Fibroblast of skin of scalp (primary cell): ENCODE measurements at places on chromosomes 1 and 21.

GRCh38 chr1:26923711-26924110, 2.2 kb downstream of the NUDC start:
- no peak for DNase-seq

DNA sequence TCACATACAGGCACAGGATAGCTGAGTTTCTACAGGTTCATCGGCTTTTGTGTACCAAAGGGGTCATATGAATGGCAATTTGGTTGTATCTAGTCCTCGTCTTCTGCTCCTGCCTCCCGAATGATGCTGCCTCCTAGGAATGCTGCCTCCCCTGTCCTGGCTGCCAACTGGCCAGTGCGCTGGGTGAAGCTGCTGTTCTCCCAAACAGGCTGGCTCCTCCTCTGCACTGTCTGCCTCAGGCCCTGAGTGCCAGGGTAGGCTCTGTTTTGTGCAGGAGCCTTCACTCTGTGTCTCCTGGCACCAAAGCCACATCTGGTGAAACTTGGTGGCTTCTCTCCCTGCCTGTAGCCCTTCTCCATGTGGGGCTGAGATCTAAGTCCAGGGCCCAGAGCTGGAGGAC, 60.3 kb downstream of the RHOU start:
- DNase-seq: no peak

GRCh38 chr1:216926720-216927510, 203.7 kb upstream of the ESRRG start:
- DNase-seq: no peak

GRCh38 chr21:45834026-45834715, 147.4 kb upstream of the COL6A1 start:
- no peak for DNase-seq

GRCh38 chr1:193944454-193944853, 758.0 kb upstream of the B3GALT2 start:
- DNase-seq: no peak

GRCh38 chr1:206941766-206942418, 4.4 kb downstream of the PIGR start:
- DNase-seq: no peak

DNA sequence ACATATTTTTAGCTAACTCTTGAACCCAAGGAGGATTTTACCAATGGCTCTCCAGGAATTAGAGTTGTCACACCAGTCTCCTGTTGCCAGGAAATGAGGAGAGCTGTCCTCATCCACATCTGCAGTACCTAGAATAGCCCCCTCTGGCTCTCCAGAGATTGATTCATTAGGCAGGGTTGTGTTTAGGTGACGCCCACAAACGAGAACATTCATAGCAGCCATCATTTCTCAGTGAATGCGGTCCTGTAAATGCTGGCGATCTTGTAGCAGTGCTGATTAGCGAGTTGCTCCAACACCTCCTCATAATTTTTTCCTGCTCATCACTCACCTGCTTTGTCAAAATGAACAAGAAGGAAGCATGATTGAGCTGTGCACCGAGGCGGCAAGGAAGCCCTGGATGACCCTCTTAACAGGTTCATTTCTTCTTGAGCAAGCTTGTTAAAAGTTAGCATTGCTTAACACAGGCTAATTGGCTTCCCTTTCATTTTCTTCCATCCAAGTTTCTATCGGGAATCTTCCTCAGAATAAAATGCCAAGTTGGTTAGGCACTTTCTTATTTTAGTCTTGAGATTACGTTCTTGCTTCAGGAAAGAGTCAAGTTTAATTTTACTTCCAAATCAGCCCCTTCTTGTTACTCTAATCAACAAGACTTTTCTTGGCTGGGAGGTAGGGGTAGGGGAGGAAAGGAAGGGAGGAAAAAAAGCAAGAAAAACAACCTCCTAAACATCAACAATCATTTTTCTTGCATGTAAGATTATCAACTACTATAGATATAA, 16.5 kb upstream of the KLHDC8A start:
- DNase-seq: no peak

DNA sequence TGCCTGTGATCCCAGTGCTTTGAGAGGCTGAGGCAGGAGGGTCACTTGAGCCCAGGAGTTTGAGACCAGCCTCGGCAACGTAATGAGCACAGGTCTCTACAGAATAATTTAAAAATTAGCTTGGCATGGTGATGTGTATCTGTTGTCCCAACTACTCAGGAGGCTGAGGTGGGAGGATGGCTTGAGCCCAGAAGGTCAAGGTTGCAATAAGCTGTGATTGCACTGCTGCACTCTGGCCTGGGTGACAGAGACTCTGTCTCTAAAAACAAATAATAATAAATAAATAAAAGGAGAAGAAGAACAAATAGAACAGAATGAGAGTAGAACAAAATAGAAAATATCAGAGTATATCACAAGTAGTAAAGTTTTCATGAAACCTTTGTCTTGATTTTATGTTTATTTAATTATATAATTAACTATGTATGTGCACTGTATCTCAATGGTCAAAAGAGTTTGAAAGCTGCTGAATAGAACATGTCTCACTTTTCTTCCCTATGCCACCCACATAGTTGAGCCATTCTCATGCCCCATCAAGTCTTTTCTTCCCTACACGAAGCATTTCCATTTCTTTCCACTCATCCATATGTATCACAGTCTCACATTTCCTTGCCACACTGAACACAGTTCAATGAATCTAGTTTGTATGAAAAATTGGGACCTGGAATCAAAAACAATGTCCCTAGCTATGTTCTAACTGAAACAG, 22.9 kb upstream of the APOBEC4 start:
- DNase-seq: no peak

DNA sequence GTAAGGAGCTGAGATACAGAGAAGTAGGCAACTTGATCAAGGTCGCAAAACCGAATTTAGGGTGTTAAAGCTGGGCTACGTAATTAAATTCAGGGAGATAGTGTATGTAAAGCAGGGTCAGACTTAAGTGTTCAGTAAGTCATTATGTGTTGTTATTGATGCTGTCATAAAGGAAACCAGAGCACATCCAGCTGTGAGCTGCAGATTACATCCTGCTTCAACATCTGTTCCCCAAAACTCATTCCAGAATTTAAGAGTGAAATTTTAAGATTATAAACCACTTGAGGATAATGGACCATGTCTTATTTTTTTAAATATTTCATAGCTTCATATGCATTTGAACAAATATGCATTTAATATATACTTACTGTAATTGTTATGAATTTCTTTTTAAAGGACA, 49.7 kb downstream of the IVNS1ABP start:
- no peak for DNase-seq

- no peak for DNase-seq
These were observed 543 bp downstream of the TMEM9 start for GRCh38 chr1:201153474-201154388.

GRCh38 chr1:117284399-117285215, 73.9 kb upstream of the VTCN1 start:
- DNase-seq: peak; percentile 72

DNA sequence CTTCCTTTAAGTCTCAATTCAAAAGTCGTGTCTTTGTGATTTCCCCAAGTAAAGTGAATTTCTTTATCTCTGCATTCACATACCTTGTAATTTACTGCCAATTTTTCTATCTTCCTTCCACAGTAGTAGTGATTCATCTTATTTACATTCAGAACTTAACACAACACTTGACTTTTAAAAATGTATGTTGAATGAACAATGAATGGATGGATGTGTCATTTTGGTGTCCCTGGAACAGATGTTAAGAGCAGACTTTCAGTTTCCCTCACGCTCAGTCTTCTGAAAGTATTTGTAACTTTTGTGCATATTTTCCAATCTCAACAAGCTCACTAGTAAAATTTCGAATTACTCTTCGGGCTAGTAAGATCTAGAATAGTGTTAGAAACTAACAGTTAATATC, 352.0 kb downstream of the HHIPL2 start:
- no peak for DNase-seq

DNA sequence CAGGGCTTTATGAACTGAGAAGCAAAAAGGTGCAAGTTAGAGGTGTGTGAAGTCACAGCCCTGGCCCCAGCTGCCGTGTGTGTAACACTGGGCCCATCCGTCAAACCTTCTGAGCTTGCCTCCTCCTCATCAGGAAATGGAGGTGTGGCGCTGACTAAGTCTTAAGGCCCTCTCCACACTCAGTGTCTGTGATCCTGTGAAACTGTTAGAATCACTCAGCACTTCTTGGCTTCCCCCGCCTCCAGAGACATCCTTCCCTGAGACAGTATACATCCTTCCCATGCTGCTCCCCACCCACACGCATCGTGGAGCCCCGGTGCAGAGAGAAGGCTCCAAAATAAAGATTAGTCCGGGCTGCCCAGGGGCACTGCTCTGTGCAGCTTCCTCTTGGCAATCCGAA, 33.3 kb downstream of the LRP8 start:
- peak; percentile 17 for DNase-seq

GRCh38 chr1:10170239-10170574, 40.2 kb upstream of the KIF1B start:
- no peak for DNase-seq

DNA sequence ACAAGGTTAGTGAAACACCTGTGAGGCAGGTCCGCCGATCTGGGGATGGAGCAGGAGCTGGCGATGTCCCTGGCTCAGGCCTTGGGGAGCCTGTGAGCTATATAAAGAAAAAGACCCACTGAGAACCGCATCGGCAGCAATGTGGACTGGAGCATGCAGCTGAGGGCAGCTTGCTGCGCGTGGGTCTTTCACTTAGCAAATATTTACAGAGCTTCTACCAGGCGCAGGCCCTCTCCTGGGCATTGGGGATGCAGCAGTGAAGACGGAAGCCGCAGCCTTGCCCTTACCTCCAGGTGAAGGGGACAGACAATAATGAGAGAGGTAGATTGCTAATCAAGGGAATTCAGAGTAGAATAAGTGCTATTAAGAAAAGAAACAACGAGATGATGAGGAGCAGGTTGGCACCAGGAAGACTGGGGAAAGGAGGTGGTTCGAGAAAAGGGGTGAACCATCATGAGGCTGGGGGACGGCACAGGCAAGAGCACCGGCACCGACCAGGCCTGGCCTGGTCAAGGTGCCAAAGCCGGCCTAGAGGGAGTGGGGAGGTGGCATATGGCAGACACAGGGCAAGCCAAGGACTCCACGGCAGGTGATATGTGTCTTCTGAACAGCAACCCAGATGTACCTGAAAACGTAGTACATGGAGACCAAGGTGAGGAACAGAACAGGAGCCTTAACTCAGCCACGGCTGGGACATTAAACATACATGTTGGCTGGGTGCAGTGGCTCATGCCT, 60.7 kb upstream of the PAX7 start:
- DNase-seq: no peak

- DNase-seq: no peak
These were observed 126.5 kb downstream of the AKT3 start for GRCh38 chr1:243723458-243724043.

DNA sequence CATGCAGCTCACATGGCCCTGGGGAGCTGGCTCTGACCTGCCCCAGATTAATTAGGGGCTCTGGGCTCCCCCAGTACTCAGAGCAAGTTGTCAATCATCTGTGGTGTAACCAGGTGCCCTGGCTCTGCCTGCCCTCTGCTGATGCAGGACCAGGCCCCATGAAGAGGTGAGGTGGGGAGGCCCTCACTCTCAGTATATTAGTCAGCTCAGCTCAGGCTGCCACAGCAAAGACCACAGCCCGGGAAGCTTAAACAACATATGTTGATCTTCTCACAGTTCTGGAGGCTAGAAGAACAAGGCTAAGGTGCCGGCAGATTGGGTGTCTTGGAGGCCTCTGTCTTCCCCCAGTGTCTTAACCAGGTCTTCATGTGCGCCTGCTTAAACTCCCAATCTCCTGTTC, 66.5 kb downstream of the FCRL5 start:
- DNase-seq: no peak

DNA sequence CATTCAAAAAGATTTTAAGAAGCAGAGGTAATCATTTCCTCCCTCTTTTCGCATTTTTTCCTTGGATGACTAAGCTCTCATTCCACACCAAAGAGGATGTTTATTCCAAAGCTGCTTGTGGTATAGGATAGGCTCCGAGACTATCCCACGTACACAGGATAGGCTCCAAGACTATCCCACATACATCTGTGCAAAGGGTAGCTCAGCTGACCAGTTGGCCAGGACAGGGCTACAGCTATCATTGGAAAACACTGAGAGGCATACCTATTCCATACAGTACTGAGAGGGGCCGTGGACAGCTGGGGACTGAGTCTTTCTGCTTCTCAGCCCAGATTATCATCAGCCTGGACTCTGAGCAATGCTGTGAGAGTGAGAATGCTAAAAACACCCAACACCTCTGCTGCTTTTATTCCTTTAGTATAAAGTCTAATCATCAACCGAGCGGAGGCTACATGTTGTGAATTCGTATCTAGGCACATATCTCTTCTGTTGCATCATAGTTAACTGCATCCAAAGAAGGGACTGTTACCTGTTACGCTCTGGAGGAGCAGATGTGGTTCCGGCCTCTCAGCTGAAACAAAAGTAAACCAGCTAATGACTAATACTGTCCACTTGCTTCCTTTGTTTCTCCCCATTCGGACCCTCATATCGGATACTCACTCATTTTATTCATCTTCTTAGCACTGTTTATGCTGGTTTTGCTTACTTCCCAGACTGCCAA, 141.0 kb downstream of the TNFSF18 start:
- DNase-seq: peak; percentile 91

DNA sequence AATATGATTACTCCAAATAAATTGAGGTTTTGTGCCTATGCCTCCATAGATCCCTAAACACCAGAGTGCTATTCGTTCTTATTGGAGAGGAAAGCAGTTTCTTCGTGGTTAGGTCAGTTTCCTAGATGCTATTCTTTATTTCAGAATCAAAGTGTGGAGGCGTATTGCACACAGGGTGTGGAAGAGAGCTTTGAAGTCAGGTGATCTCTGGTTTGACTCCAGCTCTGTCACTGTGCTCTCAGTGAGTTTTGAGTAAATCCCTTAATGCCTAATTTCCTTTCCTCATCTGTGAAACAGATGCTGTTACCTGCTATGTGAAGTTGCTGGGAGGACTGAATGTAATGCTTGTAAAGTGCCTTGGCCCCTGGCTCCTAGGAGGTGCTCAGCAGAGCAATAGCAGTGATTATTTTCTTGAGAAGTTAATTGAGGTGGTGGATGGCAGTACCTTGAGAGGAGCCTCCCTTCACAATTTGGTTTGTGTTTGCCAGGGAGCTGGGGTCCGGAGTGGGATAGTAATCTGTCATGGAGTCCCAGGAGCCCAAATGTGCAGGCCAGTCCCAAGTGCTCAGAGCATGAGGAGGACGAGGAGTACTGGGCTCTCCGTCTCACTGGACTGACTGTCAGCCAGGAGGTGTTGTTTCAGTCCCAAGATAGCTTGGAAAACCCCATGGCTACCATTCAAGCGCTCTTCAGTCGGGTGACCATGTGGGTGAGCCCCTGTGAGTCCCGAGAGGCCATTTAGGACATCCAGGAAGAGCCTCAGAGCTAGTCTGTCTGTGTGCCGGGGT, 14.9 kb downstream of the NTPCR start:
- no peak for DNase-seq

- DNase-seq: peak; percentile 48
These were observed 26.5 kb upstream of the RPL11 start for GRCh38 chr1:23664837-23665795.
